Common myeloid progenitor, CD34-positive (primary cell): ENCODE measurements at places on chromosomes 13 and 19.

- DNase-seq: no peak
- H3K4me3 ChIP-seq: no peak overlapping the region
- no peak overlapping the region for H3K27ac ChIP-seq
Observed at GRCh38 chr19:19006213-19006612, 27.1 kb downstream of the SUGP2 start.

DNA sequence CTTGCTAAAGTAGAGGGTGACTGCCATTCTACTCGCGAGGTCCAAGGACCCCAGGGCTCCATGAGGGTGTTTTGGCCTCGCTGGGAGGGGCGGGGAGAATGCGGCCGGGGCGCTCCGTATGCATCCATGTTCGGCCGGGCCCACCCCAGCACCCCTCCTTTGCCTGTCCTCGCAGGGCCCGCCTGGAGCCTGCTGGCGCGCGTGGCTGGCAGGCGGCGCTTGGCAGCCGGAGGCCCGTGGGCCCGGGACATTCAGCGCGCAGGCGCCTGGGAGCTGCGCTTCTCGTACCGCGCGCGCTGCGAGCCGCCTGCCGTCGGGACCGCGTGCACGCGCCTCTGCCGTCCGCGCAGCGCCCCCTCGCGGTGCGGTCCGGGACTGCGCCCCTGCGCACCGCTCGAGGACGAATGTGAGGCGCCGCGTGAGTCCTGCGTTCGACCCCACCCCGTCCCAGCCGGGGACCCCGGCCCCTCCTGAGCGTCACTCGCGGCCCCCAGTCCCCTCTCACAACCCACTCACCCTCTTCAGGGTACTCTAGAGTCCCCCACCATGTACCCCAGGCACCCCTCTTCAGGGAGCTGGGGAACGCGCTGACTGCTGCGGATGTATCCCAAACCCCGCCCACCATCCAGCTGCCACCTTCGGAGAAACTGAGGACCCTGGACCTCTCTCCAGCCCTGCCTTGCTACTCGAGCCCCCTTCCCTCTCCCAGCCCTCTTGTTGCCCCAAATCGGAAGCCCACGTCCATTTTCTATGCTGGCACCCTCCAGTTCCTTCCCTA, 4.1 kb downstream of the DLL3 start:
- H3K27me3 ChIP-seq: peaks cover 4% of the 10 kb centered on the region
- no peak overlapping the region for H3K27ac ChIP-seq
- H3K36me3 ChIP-seq: no peaks in the 10 kb centered on the region
- DNase-seq: peak; percentile 88

DNA sequence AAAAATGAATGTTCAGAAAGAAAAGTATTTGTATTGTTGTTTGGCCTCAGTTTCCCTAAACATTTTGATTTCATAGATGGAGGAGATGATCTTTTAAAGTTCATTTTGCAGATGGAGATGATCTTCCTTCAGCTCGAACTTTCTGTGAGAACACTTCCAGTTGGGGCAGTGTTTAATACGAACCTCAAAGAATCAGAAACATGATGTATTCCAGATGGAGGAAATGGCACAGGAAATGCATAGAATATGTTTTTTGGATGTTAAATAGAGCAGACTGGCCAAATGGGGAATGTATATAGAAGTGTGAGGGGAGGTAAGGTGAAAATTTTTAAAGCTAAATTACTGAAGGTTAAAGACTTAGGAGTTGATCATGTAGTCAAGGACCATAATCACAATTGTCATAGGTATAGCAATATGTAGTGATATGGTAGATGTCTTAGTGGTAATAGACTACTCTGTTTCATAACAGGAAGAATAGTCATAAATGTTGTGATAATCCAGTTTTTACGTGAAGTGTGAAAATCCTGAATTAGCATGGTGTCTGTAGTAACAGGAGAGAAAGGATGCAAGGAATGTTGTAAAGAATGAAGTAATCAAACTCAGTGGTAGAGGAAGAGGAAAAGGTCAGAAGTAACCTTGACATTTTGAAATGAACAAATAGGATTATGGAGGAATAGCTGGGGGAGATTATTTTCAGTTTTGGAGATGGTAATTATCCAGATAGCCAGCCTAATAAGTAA, 5.1 kb downstream of the RAP2A start:
- H3K4me3 ChIP-seq: no peak overlapping the region
- H3K27me3 ChIP-seq: no peaks in the 10 kb centered on the region
- DNase-seq: no peak
- H3K27ac ChIP-seq: no peak overlapping the region
- H3K4me1 ChIP-seq: peaks cover 5% of the 10 kb centered on the region

- H3K36me3 ChIP-seq: no peaks in the 10 kb centered on the region
- H3K27ac ChIP-seq: no peak overlapping the region
- H3K4me1 ChIP-seq: no peaks in the 10 kb centered on the region
- no peak for DNase-seq
- no peaks in the 10 kb centered on the region for H3K27me3 ChIP-seq
Observed at GRCh38 chr19:28868836-28869235, 344.1 kb downstream of the UQCRFS1 start.

- DNase-seq: no peak
- H3K27me3 ChIP-seq: no peaks in the 10 kb centered on the region
- no peak overlapping the region for H3K4me3 ChIP-seq
- peaks cover 10% of the 10 kb centered on the region for H3K4me1 ChIP-seq
- H3K36me3 ChIP-seq: peaks cover 6% of the 10 kb centered on the region
Observed at GRCh38 chr19:39307046-39307821, 11.0 kb downstream of the IFNL1 start.

- H3K4me1 ChIP-seq: peaks cover 21% of the 10 kb centered on the region
- peaks cover 12% of the 10 kb centered on the region for H3K36me3 ChIP-seq
- H3K27ac ChIP-seq: no peak overlapping the region
- no peak for DNase-seq
Observed at GRCh38 chr13:110911880-110912279, 3.0 kb downstream of the ANKRD10 start.

GRCh38 chr13:27928353-27928804, 8.6 kb downstream of the PDX1 start:
- DNase-seq: no peak
- no peak overlapping the region for H3K4me3 ChIP-seq
- no peaks in the 10 kb centered on the region for H3K4me1 ChIP-seq
- no peak overlapping the region for H3K27ac ChIP-seq

DNA sequence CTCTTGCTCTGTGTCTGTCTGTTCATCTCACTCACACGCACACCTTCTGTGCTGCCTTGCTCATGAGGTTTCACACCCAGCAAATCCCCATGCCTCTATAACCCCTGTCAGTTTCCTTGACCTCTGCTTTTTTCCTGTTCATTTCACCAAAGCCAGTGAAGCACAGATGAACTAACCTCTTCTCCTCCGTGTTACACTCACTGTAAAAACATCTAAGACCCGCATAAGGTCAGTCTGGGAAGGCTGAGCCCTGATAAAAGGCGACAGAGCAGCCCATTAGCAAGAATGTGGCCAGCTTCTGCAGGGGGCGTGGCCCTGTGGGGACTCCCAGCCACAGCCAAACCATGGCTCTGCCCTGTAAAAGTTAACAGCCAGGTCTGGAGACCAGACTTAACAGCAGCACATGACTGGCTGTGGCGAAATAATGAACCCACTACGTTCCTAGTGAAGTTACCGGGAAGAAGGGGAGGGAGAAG, 42.8 kb upstream of the NPAS1 start:
- peaks cover 8% of the 10 kb centered on the region for H3K36me3 ChIP-seq
- H3K4me1 ChIP-seq: peaks cover 19% of the 10 kb centered on the region
- no peak overlapping the region for H3K4me3 ChIP-seq
- H3K27ac ChIP-seq: no peak overlapping the region
- H3K27me3 ChIP-seq: no peaks in the 10 kb centered on the region
- no peak for DNase-seq

DNA sequence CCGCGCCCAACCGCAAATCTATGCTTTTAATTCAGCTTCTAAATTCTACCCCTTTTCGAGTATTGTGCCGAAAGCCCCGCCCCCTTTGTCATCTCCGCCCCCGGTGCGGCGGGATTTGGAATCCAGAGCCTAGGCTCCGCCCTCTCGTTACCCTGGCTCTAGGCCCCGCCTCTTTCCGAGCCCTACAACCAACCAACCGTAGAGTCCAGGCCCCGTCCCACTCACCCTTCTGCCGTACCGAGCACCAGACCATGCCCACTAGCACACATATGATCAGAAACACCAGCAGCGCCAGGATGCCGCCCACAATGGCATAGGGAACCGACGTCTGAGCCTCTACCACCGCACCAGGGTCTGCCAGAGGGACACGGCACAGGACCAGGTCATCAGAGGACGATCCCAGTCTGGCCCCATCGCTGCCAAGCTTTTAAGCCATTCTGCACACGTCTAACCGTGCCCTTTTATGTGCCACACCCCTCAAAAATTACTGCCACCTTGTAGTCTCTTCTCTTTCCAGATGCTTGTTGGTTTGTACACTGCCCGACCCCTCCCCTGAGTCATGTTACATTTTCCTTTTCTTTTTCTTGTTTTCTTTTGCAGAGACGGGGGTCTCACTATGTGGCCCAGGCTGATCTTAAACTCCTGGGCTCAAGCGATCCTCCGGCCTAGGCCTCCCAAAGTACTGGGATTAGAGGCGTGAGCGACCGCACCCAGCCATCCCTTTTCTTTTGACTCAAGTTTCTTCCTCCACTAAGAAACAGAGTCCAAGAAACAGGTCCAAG, 4.7 kb upstream of the ZNF428 start:
- peaks cover 2% of the 10 kb centered on the region for H3K27me3 ChIP-seq
- DNase-seq: peak; percentile 37
- H3K4me1 ChIP-seq: peaks cover 18% of the 10 kb centered on the region
- H3K36me3 ChIP-seq: no peaks in the 10 kb centered on the region
- H3K27ac ChIP-seq: no peak overlapping the region

DNA sequence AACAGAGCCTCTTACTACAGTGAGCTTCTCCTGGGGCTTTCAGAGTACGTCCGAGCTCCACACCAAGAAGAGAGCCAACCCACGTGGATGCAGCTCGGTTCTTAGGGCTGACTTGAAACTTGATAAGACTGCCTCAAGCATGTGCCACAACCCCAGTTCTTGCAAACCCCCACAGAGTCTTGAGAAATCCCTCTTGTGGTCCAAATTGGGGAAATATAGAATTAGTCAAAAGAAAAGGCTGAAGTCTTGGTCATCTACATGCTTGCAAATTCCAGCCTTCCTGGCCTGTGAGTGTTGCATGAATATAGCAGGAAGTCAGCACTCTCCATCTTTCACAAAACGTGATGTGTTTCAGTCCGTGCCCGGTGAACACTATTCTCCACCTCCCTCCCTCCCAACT, 95.2 kb downstream of the GGACT start:
- no peak for DNase-seq
- peaks cover 11% of the 10 kb centered on the region for H3K4me1 ChIP-seq
- no peak overlapping the region for H3K27ac ChIP-seq
- H3K36me3 ChIP-seq: no peaks in the 10 kb centered on the region
- H3K4me3 ChIP-seq: no peak overlapping the region
- no peaks in the 10 kb centered on the region for H3K27me3 ChIP-seq

GRCh38 chr13:104953588-104953987, 1581.9 kb downstream of the EFNB2 start:
- no peaks in the 10 kb centered on the region for H3K4me1 ChIP-seq
- H3K27me3 ChIP-seq: no peaks in the 10 kb centered on the region
- H3K36me3 ChIP-seq: no peaks in the 10 kb centered on the region
- no peak for DNase-seq
- H3K4me3 ChIP-seq: no peak overlapping the region
- H3K27ac ChIP-seq: no peak overlapping the region

DNA sequence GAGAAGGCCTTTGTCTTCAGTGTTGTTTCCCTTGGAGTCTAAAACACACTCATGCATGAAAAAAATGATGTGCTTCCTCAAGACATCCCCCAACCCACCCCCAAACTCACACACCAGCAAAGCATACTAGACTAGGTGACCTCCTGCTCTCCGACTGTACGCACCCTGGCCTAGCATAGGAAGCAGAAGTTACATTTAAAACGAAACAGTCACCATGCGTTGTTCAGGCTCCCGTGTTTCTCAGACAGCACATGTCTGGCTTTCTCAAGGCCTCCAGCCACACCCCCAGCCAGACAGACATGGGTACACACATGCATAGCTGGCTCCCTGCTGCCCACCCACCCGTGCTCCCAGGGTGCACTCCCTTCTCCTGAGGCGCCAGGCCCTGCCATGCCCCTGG, 28.7 kb upstream of the C1QTNF9 start:
- H3K4me3 ChIP-seq: no peak overlapping the region
- H3K27me3 ChIP-seq: no peaks in the 10 kb centered on the region
- peaks cover 5% of the 10 kb centered on the region for H3K4me1 ChIP-seq

DNA sequence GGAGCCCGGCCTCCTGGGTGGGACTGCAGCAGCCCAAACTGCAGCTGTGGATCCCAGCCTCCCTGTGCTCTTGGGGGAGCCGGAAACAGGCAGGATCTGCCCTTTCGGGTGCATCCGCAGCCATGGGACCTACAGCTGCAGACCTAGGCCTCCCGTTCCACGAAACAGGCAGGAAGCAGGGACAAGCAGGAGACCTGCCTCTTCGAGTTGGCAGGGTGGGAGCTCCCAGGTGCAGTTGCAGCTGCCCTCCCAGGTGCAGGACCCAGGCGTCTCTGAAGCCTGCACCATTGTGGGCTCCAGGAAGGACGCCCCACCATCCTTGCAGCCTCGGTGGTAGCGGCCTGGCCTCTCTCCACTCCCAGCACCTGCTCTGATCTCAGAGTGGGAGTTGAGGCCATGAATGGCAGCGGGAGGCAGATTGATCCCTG, 189.0 kb upstream of the KLHL1 start:
- H3K4me3 ChIP-seq: no peak overlapping the region
- no peaks in the 10 kb centered on the region for H3K36me3 ChIP-seq
- no peaks in the 10 kb centered on the region for H3K4me1 ChIP-seq
- no peak for DNase-seq

GRCh38 chr19:48351341-48351752, 12.4 kb downstream of the TMEM143 start:
- H3K27ac ChIP-seq: no peak overlapping the region
- H3K4me3 ChIP-seq: no peak overlapping the region
- no peaks in the 10 kb centered on the region for H3K36me3 ChIP-seq
- peak; percentile 84 for DNase-seq
- no peaks in the 10 kb centered on the region for H3K27me3 ChIP-seq
- no peaks in the 10 kb centered on the region for H3K4me1 ChIP-seq

- H3K27me3 ChIP-seq: no peaks in the 10 kb centered on the region
- H3K27ac ChIP-seq: peak overlapping the region; percentile 63
- no peaks in the 10 kb centered on the region for H3K36me3 ChIP-seq
Observed at GRCh38 chr13:50894012-50894411, 15.6 kb upstream of the RNASEH2B start.

GRCh38 chr19:5949792-5950305, 28.1 kb downstream of the RANBP3 start:
- no peaks in the 10 kb centered on the region for H3K27me3 ChIP-seq
- peaks cover 12% of the 10 kb centered on the region for H3K36me3 ChIP-seq
- H3K4me1 ChIP-seq: peaks cover 9% of the 10 kb centered on the region
- peak; percentile 67 for DNase-seq
- no peak overlapping the region for H3K4me3 ChIP-seq

DNA sequence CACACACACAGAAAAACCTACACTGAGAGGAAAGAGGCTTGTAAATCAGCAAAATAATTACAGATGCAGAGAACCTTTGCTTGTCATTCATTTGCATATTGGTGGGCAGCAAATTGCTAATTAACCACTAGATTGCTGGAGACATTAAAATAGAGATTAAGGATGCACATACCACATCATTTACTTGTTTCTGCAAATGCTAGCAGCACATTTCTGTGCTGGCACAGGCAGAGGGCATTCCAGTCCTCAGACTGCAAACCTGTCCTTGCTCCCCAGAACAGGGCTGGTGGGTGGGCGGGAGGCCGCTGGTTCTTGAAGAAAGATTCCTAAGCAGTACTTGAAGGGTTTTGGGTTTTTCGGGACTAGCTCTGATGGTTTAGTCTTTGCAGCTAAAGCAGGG, 941 bp upstream of the SIAH3 start:
- DNase-seq: no peak
- H3K36me3 ChIP-seq: no peaks in the 10 kb centered on the region
- peaks cover 42% of the 10 kb centered on the region for H3K4me1 ChIP-seq
- no peak overlapping the region for H3K27ac ChIP-seq
- H3K27me3 ChIP-seq: peaks cover 13% of the 10 kb centered on the region
